ENCODE measurements at places on chromosomes 7 and 10.

DNA sequence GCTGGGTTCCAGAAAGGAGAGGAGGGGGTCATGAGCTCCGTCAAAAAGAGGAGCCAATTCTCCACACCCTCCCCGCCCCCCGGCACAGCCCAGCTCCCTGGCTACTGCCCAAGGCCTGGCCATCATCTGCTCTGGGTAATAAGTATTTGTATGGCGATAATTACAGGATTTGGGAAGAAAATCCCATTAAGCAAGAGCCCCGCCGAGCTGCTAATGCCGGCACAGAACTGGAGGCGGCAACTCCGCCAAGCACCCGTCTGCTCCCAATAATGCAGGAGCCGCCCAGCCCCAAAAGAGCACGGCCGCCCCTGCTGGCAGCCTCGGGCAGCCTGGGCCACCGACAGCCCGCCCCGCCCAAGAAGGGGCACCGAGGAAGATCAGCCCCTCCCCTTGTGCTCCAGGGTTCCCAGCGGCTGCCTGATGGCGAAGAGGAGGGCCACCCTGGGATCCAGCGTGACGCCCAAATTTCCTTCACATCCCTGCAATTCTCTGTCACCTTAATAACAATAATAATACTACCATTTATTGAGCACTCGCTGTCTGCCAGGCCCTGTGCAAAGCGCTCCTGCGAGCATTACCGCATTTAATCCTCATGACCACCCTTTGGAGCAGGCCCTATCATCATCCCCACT lies 5.9 kb downstream of the SLIT1 start:
- DNase-seq = no peak

- no peak for DNase-seq
These were observed 6.5 kb downstream of the UNCX start for GRCh38 chr7:1238931-1239802.

DNA sequence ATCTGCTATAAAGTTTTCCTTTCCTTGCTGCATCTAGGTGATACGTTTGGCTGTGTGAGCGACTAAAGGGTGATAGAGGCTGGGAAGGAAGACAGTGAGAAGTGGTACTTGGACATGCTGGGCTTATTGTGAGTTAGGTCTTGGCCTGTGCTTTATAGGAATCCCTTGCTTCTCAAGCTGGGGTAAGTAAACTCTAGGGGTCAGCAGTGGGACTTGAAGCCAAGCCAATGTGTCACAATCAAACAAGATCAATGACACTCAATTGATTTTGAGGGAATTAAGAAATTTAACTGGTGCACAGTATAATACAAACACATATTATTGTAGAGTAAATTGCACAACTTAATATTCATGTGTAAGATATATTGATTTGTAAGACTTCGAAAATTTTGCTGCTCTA lies 155.8 kb upstream of the AOAH start:
- DNase-seq = no peak

GRCh38 chr7:128221929-128222403 lies 19.1 kb upstream of the LEP start:
- no peak for DNase-seq

- DNase-seq = no peak
These were observed 1.7 kb downstream of the FOXP2 start for GRCh38 chr7:114416129-114416990.

DNA sequence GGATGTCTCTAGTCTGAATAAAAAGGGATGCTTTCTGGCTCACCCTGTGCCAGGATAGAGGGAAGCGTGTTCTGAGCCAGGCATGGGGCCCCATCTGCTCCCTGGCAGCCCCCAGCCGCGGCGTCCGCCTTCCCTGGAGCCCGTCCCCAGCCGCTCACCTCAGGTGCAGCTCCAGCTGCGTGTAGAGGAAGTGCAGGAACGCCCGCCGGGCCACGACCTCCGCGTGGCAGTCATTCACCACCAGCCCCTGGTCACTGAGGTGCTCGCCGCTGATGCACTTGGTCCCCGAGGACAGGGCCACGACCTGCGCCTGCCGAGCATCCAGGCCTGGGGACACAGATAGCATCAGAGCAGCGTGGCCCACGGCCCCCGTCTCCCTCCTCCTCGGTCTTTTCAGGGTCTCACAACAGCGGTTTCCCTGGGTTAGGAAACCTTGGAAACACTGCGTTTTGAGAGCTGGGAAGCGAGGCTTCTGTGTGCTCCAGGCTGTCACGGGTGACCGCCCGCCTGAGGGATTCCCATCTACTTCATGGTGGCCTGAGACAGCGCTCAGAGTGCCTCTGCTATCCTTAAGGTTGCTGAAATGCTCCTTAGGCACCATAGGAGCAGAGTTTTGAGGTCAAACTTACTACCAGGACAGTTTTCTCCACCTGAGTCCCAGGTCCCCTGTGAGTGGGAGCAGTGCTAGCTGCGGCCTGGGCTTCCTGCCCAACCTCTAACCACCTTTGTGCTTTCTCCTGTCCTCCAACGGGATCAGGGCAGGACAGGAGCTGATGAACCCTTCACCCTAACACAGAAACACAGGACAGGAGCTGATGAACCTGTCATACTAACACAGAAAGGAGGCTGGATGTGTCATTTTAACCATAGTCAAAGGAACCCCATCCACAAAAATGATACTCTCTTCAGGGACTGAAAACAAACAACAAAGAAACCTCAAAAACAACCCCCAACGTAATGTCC lies 186.1 kb downstream of the WDR37 start:
- no peak for DNase-seq

DNA sequence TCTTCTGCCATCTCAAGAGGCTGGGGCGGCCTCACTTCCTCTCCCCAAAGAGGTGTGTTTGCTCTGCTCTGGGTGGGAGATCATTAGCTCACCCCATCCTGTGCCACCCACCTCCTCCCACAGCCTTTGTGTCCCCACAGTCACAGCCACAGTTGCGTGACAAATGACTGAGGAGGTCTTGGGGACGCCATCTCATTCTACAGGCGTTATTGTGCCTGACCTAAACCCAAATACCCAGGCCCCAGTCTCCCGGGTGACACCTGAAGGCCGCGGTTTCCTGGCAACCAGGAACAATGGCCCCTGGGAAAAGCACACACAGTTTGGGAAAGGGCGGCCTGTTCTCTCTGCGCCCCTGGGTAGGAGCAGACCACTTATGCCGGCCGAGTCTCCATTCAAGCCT lies 51.6 kb downstream of the SLIT1 start:
- DNase-seq = no peak

Data from CMK (cell line).